IPS DF 6.9 (cell line): ENCODE measurements at places on chromosomes 7 and 10.

DNA sequence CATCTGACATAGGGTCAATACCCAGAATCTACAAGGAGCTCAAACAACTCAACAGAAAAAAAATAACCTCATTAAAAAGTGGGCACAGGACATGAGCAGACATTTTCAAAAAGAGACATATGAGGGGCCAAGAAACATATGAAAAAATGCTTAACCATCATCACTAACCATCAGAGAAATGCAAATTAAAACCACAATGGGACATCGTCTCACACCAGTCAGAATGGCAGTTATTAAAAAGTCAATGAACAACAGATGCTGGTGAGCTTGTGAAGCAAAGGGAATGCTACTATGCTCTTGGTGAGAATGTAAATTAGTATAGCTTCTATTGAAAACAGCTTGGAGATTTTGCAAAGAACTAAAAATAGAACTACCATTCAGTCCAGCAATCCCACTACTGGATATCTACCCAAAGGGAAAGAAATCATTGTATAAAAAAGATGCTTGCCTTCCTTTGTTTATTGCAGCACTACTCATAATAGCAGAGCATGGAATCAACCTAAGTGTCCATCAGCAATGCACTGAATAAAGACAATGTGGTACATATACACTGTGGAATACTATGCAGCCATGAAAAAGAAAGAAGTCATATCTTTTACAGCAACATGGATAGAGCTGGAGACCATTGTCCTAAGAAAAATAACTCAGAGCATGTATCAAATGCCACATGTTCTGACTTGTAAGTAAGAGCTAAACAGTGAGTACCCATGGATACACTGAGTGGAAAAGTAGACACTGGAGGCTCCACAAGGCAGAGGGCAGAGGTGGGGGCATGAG, 139.8 kb downstream of the ADARB2 start:
- no peak overlapping the region for H3K4me3 ChIP-seq
- no peaks in the 10 kb centered on the region for H3K4me1 ChIP-seq
- no peak overlapping the region for H3K27ac ChIP-seq
- no peaks in the 10 kb centered on the region for H3K27me3 ChIP-seq

DNA sequence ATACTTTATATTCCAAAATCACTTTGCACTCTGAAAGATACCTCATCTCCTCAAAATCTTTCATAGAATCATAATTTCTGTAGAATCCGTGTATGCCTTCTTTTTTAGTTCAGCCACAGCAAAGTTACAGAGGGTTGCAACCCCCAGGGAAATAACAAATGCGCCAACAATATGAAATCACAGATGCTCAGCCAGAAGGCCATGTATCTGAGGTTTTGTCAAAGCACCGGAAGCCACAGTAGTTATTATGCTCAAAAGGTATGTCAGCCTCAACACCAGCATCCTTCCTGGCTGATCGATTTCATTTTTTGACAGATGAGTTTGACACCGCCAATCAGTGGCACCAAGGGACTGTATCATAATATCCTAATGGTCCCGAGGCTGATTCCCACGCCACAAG, 204.1 kb downstream of the KCNMA1 start:
- no peaks in the 10 kb centered on the region for H3K4me1 ChIP-seq
- DNase-seq = no peak
- no peak overlapping the region for H3K27ac ChIP-seq
- H3K4me3 ChIP-seq = no peak overlapping the region
- no peaks in the 10 kb centered on the region for H3K27me3 ChIP-seq

DNA sequence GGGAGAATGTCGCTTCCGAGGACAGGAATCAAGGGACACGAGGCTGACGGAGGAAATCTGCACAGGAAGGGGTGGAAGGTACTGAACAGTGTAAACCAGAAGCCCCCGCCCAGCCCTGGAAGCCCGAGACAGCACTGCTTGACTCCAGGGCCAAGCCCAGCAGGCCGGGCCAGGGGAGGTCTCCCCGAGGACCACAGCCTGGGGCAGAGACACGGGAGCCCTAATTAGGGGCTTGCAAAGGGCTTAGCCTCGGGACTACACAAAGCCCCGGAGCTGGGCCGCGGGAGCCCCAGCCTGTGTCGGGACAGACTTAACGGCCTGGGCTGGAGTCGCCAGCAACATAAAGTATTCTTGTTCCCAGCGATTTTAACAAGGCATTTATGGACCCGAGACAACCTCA, 50.8 kb downstream of the OAT start:
- H3K4me1 ChIP-seq = no peaks in the 10 kb centered on the region
- no peaks in the 10 kb centered on the region for H3K27me3 ChIP-seq
- H3K27ac ChIP-seq = no peak overlapping the region
- DNase-seq = no peak
- no peak overlapping the region for H3K4me3 ChIP-seq

DNA sequence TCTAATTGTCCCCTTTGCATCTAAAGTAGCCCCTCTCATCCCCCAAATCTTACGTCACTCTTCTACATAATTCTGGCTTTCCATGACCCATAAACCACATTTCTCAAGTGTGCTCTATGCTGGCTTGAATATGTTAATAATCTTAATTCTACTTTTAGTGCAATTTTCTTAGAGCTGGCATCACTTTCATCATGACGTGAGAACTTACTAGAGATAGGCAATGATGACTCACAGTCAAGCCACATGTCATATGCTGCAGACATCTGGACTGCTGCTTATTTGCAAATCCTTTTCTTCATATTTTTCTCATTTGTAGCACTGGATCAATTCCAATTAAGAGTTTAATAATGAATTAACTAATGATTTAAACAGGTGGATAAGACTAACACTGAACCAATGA, 260.7 kb upstream of the PRKCQ start:
- H3K27me3 ChIP-seq = no peaks in the 10 kb centered on the region
- H3K4me1 ChIP-seq = no peaks in the 10 kb centered on the region
- H3K4me3 ChIP-seq = no peak overlapping the region
- DNase-seq = no peak

DNA sequence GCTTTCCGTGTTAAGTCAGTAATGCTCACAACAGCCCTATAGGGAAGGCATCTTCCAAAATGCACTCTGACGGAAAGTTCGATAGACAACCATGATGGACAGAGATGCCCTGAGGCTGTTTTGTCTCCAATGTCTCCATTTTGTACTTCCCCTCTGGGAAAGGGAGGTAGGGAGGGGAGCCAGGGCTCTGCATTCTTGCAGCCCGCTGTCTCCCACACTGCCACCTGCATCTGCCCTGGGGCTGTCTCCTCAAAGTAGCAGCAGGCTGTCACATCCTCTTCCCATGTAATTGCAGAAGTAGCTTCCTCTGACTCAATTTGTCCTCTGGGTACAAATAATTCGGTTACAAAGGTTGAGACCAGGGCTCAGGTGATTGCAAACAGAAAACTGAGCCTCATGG, 131.4 kb downstream of the GPAM start:
- DNase-seq = no peak
- H3K36me3 ChIP-seq = no peaks in the 10 kb centered on the region
- H3K27ac ChIP-seq = no peak overlapping the region
- H3K27me3 ChIP-seq = no peaks in the 10 kb centered on the region
- H3K4me1 ChIP-seq = no peaks in the 10 kb centered on the region
- no peak overlapping the region for H3K4me3 ChIP-seq

GRCh38 chr10:66058594-66058993, 867.2 kb upstream of the LRRTM3 start:
- H3K27ac ChIP-seq = no peak overlapping the region
- no peaks in the 10 kb centered on the region for H3K4me1 ChIP-seq
- no peak for DNase-seq

GRCh38 chr10:113791691-113792090, 40.2 kb downstream of the PLEKHS1 start:
- DNase-seq = no peak
- H3K27me3 ChIP-seq = no peaks in the 10 kb centered on the region
- H3K4me3 ChIP-seq = no peak overlapping the region
- no peaks in the 10 kb centered on the region for H3K36me3 ChIP-seq

DNA sequence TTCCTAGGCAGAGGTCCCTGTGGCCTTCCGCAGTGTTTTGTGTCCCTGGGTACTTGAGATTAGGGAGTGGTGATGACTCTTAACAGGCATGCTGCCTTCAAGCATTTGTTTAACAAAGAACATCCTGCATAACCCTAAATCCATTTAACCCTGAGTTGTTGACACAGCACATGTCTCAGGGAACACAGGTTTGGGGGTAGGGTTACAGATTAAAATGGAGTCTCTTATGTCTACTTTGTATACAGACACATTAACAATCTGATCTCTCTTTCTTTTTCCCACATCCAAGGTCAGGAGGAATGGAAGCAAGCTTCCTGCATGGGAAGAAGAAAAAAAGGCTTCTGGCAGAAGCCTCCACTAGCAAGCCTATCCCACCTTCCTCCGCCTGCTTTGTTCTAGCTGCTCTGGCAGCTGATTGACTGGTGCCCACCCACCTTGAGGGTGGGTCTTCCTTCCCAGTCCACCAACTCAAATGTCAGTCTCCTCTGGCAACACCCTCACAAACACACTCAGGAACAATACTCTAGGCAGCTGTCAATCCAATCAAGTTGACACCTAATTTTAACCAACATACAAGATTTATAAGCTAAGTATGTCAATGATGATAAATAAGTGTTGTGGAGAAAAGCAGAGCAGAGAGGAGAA, 176.5 kb upstream of the CCZ1B start:
- no peaks in the 10 kb centered on the region for H3K27me3 ChIP-seq
- no peak overlapping the region for H3K27ac ChIP-seq
- H3K4me1 ChIP-seq = no peaks in the 10 kb centered on the region; the same call in 1 of the 2 replicates
- no peak for DNase-seq

DNA sequence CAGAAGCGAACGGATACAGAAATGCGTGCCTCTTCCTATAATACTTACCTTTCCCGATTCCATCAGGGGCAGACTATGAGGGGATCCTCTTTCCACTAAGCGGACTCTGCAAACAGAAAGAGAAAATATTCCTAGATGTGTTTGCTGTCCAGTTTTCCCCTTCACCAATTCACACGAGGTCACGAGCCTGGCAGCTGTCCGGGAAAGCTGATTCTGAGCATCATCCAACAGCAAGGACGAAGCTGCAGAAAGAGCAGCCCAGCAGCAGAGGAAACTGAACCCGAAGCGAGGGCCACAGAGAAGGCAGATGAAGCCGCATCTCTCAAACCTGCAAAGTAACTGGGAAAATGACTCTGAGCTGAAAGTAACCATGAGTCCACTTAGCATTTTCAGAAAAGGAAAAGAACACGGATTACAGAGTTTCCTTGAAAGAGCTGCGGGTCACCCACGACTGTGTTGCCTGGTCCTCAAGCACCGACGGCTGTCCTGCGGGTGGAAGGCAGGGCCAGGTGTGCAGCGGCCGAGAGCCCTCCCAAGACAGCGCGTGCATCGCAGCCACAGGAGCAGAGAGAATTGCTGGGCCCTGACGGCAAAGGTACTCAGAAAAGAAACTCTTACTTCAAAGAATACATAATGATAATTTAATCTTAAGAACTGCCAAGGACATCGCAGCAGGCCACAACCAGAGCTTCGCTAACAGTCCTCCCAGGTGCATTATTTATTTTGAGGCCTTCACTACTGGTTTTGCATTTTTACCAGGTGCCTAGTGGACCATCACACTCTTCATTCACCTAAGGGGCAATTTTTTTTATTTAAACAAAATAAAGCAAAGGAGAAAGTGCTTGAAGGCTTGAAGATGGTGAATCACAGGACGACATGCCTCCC, 153.3 kb downstream of the ZMYND11 start:
- no peaks in the 10 kb centered on the region for H3K36me3 ChIP-seq
- no peak overlapping the region for H3K4me3 ChIP-seq
- H3K4me1 ChIP-seq = no peaks in the 10 kb centered on the region
- no peaks in the 10 kb centered on the region for H3K27me3 ChIP-seq

GRCh38 chr7:75842836-75843446, 29.3 kb upstream of the CCL24 start:
- no peaks in the 10 kb centered on the region for H3K36me3 ChIP-seq
- H3K27ac ChIP-seq = no peak overlapping the region
- no peaks in the 10 kb centered on the region for H3K27me3 ChIP-seq
- no peaks in the 10 kb centered on the region for H3K4me1 ChIP-seq
- no peak for DNase-seq

- no peaks in the 10 kb centered on the region for H3K4me1 ChIP-seq
- no peaks in the 10 kb centered on the region for H3K36me3 ChIP-seq
- H3K4me3 ChIP-seq = no peak overlapping the region
- DNase-seq = no peak
Observed at GRCh38 chr10:29353305-29353704, 64.4 kb downstream of the LYZL1 start.
